Dorsolateral prefrontal cortex (tissue), 122 donors: ENCODE measurements at places on chromosomes 13 and 19.

DNA sequence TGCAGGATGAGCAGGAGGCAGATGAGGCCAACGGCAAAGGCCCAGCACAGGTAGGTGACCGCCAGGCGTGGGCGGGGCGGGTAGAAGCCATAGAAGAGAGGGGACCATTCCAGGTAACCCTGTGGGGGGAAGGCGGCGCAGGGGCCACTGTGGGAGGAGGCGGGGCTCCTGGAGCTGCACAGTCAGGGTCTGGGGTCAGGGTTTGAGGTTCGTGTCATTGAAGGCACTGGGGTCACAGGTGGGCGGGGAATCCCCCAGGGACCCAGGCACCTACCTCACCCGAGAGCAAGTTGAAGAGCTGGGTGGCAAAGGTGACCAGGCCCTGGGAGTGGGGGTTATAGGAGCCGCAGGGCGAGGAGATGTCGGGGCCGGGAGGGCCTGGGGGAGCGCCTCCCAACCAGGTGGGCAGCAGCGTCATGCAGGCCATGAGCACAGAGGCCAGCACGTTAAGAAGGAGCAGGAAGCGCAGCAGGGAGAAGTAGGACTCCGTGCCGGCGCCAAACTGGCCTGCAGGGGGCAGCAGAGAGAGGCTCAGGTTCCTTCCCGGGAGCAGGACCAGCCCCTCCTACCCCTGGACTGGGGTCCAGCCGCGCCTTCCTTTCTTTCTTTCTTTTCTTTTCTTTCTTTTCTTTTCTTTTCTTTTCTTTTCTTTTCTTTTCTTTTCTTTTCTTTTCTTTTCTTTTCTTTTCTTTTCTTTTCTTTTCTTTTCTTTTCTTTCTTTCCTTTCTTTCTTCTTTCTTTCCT is 4.6 kb downstream of the TMC4 start:
- DNase-seq: peak; percentile 85

- DNase-seq: no peak
Measured at GRCh38 chr19:53808710-53809125, 15.4 kb downstream of the NLRP12 start.

DNA sequence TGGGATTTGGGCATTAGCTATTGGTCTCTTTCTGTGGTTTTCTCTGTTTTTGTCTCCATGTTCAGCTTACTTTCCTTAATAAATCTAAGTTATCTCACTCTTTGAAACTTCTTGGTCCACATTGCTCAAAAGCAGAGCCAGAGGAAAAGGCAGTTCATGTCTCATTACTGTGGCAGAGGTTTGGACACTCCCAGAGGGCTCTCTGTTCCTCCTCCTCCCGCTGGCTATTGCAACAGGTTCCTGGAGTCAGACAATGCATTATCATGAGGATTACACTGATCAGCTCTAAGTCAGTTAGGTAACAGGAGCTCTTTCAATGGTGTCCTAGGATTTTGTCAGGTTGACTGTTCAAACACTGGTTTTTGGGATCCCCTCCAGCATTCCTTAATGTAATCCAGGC is 298.8 kb downstream of the NDFIP2 start:
- no peak for DNase-seq

DNA sequence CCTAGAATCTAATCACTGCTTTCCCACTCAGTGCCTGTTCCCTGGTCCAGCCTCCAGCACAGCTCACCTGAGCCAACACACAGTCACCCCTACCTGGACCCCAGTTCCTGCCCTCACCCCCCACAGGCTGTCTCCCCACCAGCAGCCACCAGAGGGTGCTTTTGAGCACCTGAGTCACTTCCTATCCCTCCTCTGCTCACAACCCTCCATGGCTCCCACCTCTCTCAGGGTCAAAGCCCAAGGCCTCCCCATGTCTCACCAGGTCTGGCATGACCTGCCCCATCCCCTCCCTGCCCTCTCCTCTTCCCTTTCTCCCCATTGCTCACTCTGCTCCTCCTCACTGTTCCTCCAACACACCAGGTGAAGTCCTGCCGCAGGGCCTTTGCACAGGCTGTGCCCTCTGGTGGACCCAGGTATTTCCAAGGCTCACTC is 7.1 kb upstream of the DPP9 start:
- no peak for DNase-seq

DNA sequence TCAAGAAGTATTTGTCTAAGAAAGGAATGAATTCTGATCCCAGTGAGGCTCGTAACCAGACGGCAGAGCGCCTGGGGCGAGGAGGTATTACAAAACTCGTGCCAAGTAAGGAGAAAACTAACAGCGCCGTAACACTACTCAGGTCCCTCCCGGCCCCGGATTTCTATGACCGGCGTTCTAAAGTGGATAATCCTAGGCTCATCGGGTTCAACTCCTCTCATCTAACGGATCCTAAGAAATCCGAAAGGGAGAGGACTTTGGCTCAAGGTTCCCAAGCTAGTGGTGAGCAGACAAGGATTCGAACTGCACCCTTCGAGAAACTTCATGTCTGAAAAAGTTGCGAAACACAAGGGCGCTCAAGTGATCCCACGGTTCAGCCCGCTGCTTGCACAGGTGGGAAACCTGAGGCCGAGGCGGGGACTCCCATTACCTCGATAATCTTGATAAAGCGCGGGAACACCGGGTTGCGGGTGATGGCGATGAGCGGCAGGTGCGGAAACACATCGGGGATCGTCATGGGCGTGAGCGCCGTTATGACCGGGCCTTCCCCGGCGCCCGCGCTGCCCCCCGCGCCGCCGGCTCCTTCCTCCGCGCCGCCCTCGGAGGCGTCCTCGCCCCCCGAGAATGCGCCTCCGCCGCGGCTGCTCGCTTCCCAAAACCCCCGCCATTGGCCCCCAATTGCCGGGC is 529 bp downstream of the LONP1 start:
- no peak for DNase-seq

DNA sequence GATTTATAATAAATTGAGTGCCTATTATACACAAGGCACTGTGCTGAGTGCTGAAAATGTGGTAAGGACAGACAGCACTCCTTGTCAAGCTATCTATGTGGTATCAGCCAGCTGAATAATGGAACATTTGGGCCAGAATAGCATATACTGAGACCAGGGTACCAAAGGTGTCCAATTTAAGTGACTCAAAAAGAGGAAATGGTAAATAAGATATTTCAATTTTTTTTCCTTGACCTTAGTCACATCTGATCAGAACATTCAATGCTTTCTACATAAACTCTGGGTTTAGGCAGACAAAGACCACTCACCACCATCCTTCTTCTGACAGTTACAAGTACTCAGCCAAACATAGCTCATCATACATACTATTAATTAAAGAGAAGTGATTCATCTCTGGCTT is 43.2 kb downstream of the RCBTB2 start:
- no peak for DNase-seq

GRCh38 chr19:50772476-50772875 is 2.2 kb downstream of the GPR32 start:
- no peak for DNase-seq

- DNase-seq: no peak
Measured at GRCh38 chr13:50140153-50140552, 124.9 kb downstream of the KCNRG start.

DNA sequence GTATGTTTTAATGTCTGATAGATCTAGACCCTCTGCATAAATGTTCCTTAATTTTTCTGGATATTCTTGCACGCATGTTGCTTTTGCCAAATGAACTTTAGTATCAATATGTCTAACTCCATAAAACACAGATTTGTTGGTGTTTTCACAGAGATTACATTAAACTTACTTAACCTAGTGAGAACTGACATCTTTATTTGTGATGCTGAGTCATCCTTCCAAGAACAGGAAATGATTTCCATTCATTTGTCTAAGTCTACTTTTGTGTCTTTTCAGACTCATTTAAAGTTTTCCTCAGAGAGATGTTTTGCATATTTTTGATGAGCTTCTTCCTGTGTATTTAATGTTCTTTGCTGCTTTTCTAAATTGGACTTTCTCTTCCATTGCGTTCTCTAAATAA is 184.0 kb downstream of the SLC7A1 start:
- no peak for DNase-seq

DNA sequence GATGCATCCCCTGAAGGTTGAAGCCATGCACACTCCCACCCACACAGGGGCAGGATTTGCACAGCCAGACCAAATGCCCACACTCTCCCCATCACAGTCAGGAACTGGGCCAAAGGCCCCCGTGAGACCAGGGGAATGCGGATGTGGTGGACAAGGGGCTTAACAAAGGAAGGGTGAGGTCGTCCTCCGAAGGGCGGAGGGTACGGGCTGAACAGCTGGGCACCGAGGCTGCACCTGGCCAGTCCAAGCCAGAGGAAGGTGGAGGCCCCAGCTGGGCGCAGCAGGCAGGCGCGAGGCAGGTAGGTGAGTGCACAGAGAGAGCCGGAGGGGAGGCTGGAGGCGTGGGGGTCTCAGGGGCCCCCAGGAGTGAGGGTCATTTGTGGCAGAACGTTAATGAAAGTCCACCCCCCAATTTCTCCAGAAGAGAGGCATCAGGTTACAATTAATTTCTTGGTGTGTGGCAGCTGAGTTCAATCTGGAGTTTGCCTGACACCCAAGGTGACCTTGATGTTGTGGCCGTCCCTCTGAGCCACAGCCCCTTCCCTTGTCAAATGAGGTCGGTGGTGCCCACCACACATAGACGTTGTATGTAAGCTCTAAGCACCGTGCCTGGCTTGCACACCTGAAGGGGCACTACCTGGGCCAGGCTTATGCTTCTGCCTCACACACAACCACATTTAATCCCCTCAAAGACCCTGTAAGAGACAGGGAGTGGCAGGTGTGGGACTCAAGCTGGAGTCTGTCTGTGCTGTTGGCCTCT is 2.9 kb downstream of the KLK15 start:
- DNase-seq: no peak

DNA sequence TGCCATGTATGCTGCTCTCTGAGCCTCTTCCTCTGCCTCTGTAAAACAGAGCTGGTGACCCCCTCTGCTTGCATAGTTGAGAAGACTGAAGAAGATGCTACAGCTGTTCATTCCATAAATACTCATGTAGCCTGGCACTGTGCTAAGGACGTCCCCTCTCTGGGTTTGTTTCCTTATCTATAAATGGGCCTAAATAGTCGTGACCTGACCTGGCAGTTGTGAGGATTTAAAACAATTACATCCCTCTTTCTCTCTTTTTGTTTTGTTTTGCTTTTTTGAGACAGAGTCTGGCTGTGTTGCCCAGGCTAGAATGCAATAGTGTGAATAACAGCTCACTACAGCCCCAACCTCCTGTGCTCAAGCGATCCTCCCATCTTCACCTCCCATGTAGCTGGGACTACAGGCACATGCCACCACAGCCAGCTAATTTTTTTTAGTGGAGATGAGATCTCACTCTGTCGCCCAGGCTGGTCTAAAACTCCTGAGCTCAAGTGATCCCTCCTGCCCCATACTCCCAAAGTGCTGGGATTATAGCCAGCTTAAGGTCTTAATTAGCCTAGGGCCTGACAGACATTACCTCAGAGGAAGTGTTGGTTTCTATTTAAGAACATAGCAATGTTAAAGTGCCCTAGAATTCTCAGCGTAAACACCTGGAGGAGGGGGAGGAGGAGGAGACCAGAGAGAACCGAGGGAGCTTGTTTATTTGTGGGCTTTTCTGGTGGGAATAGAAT is 4.6 kb downstream of the WDR62 start:
- no peak for DNase-seq

DNA sequence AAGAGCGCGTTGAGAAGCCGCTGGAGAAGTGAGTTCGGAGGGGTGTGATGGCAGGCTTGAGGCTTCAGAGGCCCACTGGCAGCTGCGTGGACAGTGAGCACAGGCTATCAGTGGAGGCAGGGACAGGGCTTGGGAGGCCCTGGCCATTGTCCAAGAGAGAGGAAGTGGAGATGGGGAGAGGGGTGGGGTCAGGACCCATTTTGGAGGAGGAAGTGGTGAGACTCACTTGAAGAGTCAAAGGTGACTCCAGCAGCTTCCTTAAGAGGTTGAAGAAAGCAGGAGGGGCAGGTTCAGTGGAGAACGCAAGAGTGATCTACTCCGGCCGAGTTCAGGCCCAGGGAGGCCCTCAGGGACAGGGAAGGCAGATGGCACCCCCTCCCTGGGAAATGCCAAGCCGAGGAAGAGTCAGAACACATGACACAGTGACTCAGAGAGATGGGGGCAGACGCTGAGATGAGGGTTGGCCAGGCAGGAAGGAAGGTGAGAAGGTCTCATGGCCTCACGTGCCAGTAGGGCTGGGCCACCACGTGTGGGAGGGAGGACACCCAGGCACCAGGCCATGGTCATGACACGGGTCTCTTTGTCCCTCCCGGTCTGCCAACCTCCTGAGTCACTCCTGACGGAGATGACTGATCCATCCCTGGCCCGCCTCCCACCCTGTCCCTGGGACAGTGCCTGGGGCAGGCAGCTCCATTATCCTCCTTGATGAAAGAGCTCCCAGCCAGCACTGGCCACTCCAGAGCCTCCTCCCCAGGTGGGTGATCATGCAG is 10.1 kb upstream of the CD22 start:
- peak; percentile 87 for DNase-seq

GRCh38 chr13:101452519-101453485 is at the start of gene ITGBL1:
Gene ITGBL1, plus strand, starts transcription at chr13:101452675. Its CDS starts 159 bp downstream, at chr13:101452834.
- no peak for DNase-seq

- DNase-seq: no peak
Measured at GRCh38 chr13:112113851-112114250, 46.9 kb downstream of the SOX1 start.

DNA sequence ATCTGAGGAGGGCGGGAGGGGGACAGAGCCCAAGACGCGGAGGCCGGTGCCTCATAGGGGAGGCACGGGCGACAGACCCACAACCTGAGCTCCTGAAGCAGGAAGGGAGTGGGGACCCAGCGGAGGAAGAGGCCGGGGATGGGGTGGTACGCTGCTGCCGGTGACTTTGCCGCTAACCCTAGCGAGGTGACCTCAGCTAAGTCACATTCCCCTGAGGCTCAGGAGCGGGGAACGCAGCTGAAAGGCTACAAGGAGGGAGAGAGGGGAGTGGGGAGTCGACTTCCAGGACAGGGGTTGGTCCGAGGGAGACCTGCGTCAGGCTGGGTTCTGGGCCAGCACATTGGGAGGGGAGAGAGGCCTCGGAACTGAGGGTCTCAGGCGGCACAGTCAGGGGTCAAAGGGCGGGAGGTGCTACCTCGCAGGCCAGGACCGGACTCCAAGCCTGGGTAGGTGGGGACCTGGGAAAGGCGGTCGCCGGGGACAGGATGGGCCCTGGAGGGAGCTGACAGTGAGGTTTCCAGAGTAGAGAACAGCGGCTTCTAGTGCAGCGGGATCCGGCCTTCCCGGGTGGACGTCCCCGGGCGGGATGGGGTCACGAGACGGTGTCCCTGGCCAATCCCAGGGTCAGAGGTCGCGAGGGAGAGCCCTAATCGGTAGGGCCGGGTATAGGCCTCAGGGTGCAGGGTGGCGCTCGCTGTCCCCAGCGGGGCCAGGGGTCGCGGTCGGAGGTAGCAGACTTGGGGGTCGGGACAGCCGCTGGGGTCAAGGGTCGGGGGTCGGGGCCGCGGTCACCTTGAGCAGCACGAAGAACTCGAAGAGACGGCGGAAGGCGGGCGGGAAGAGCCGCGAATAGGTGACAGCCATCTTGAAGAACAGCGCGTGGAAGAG is 699 bp downstream of the TMEM259 start:
- no peak for DNase-seq

- no peak for DNase-seq
Measured at GRCh38 chr13:83634601-83635000, 247.7 kb downstream of the SLITRK1 start.

DNA sequence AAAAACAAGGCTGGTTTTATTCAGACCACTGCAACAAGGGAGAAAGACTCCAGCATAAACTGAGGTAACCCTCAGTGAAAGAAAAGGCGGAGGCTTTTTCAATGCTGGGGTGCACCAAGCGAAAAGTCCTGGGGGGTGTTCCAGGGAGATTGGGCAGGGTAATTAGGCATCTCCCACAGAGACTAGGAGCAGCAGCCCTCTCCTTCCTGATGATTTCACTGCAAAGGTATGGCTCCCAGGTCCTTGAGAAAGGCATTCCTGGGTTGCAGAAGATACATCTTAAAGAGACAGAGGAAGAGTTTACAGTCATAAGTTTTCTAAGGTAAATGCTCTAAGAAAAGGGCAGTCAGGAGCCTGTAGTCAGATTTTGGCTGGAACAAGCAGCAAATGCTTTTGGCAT is 412.0 kb downstream of the FOXO1 start:
- DNase-seq: no peak
